ENCODE measurements at places on chromosomes 12 and 14.

DNA sequence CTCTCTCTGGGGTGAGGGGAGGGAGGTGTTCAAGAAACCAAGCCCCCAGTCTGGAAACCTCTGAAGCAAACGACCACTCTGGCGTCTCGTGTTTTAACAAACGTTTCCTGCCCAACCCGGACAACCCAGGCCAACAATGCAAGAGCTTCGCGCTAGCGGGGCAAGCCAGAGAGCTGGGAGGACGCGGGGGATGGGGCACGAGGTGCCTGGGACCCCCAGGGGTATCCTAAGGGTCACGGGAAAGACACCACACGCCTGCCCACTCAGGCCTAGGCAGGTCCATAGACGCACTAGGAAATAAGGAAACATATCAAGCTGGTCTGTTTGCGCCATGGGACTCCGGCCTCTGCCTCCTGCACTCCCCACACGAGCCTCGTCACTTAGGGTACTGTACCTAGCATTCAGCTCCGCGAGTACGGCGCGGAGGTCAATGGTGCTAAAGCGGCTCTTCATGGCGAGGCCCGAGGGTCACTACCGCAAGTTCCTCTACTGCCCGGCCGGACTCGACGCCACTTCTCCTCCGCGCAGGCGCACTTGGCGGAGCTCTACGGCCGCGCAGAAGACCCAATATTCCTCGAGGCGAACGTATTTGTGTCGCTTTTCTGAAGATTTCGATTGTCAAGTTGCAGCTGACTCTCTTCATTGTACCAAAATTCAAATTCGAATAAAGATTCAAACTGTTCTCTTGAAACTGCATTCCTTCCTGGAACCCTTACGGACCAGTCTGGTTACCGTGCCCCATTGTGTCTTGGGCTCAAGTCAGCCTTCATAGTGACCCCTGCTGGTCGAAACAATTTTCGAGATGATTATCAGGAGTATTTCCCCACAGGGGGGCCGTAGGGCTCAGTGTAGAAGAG, at the start of gene NEMF:
Gene NEMF (minus strand): TSS at position 488 of the 857 bp plus-strand sequence. CDS start 35 bp downstream, at position 453.
- DNase-seq: peak; percentile 70

DNA sequence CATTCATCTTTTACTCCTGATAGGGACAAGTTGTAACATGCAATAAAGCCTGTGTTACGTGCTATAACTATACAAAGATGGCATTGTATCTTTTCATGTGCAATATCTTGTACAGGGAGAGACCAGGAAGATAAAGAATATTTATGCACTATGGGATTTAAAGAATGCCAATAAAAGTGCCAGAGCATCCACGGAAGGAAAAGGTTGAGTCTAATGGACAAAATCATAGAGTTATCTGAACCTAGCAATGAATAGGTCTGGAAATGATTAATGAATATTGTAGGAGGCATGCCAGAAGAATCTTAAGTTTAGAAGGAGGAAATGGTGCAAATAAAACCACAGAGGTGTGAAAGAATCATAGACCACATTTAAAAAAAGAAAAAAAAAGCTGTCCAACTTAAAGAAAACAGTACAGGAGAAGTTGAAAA, 263.9 kb downstream of the KCNC2 start:
- DNase-seq: no peak

DNA sequence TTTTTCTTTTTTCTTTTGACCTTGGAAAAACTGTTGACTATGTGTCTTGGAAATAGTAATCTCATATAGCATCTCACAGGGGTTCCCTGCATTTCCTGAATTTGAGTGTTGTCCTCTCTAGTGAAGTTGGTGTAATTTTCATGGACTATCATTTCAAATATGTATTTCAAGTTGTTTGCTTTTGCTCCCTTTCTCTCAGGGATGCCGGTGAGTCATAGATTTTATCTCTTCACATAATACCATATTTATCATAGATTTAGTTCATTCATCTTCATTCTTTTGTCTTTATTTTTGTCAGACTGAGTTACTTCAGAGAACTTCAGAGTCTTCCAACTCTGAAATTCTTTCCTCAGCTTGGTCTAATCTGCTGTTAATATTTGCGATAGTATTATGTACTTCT, 1320.6 kb downstream of the LRFN5 start:
- DNase-seq: no peak

DNA sequence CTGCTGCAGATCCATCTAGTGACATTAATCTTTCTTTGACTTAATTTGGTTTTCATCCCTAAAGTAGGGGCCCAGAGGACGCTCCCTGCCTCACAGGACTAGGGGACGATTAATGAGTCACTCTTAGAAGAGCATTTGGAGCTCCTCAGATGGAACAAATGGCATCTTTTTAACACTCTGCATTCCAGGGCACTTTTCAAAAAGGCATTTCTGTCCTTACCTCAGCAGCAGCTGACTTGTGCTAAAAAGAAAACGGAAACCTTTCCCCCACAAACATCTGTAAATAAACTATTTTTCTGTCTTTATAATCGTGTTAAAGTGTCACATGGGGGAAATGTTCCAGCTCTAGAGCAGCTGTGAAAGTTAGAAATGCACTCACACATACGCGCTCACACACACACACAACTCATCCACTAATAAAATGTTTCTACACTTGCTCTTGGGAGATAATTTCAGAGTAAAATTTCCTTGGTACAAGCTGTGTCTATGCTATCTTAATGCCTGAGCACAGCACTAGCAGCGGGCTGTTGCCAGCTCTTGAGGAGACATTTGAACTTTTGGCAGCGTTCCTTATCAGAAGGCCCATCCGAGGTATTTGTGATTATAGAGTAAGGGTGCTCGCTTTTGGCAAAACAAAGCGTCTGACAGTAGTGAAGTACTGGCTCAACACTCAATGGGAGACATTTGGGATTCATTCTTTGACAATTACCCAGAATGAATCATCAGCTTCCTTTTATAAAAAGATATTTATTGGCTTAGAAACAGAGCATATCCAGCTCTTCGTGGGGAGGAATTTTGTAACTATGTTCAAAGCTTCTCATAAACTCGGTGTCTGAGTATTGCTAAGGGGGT, 141.3 kb downstream of the PLXNC1 start:
- DNase-seq: no peak

DNA sequence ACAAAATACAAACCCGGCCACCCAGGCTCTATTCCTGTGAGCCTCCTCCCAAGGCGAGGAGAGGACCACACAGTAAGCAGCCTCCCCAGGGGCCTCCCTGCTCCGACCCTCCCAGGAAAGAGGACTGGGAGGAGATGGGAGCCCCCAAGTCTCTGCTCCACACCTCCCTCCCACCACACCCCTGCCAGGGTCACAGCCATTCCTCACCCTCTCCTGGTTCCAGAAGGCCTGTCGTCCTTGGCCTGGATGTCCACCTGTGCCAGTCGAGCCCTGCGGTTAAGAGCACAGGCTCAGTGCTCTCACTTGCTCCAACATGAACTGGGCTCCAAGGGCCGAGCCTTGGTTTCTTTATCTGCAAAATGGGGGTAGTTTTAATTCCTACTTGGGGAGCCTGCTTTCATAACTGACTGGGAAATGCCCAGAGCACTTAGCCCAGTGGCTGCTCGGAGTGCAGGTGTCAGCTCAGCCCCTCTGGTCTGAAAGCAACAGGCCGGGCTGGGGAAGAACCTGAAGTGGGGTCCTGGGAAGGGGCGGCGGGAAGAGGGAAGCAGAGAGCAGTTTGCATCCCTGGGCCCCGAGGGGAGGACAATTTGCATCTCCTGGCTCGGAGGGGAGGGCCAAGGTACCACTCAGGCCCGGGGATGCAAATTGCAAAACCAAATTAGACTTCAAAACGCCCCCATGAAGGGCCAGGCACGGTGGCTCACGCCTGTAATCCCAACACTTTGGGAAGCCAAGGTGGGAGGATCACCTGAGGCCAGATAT, 23.6 kb downstream of the TCHP start:
- no peak for DNase-seq

DNA sequence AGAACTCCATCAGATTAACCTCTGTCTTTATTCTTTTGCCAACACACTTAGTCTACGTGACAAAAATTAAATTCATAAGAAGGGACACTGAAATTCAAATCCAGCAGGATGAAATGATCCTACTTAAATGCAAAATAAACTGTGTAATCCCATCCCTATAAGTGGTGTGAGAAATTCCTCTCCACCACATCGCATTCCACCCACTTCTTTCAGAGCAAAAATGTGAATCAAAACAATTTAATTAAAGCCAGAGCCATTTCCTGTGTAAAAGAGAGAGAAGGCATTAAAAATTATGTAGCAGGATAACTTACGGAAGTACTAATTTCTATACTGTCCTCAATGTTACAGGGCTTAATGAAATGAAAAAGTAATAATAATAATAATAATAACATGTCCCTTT, 844.3 kb downstream of the GALC start:
- DNase-seq: no peak
